ENCODE measurements at places on chromosomes 1 and 21.

DNA sequence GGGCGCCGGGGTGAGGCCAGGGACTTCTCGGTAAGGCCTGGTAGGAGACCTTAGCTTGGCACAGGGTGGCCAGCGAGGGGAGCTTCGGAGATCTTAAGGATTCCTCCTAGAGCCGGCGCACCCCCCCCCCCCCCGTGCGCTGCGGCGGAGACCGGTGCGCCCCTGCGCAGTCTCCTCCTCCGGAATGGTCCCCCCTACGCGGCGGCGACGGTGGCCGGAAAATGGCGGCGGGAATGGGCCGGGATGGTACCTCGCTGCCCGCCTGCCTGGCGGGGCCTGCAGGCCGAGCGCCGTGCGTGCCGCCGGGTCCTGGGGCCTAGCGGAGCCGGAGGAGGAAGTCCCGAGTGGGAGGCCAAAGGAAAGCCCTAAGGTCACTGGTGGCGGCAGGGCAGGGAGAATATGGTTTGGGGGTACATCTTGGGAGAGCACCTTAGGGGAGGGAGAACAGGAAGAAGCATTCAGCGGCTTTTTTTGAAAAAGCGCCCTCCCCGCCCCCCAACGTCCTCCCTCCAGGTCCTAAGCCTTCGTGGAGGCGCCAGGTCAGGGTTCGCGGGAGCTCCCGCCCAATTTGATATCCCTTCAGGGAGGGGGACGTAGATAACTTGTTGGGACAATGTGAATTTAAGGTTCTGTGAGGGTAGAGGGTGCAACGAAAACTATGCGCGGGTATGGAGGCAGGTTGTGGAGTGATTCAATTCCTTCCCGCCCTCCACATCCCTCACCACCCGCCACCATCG, 429 bp downstream of the SRRM1 start:
- no peak for DNase-seq

GRCh38 chr1:45551684-45552083, 1.1 kb downstream of the AKR1A1 start:
- no peak for DNase-seq

DNA sequence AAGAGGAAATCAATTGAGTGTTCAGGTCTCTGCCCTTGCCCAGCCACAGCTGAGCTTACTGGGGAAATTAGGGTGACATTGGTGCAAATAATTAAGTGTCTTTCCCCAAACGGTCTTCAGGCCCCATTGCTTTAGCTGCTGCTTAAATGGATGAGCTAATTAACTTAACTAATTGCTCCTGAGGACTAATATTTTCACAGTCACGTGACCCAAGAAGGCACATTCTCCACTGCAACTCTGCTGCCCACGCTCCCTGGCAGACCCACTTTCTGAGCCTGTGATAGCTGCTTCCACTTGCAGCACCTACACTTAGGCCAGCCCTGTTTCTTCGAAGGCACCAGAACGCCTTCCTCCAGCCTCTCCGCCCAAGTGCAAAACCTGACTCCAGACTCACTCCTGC, 56.2 kb downstream of the SYT2 start:
- DNase-seq, result no peak

DNA sequence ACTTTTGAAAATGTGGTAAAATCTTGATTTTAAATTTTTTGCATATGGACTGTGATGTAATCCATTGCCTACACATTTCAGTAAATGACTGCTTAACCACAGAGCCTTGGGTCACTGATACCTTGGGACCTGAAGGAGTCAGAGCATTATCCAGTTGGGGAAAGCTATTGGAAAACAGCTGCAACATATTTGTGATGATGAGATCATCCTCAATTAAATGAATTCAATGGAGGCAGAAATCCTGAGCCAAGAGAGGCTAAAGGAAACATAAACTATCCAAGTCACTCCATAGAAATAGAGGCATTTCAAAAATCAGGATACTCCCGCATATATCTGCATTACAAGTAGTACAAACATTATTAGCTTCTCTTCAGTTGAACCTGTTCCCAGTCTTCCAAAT, 99.8 kb upstream of the PRMT6 start:
- DNase-seq, result no peak

GRCh38 chr1:234222561-234223280, 150.5 kb upstream of the COA6 start:
- no peak for DNase-seq
